ENCODE measurements at places on chromosomes 12 and 14.

- no peak for DNase-seq
Measured at GRCh38 chr12:21552635-21553328, 26.7 kb downstream of the SPX start.

- DNase-seq = no peak
Measured at GRCh38 chr12:131507881-131508280, 203.0 kb upstream of the SFSWAP start.

DNA sequence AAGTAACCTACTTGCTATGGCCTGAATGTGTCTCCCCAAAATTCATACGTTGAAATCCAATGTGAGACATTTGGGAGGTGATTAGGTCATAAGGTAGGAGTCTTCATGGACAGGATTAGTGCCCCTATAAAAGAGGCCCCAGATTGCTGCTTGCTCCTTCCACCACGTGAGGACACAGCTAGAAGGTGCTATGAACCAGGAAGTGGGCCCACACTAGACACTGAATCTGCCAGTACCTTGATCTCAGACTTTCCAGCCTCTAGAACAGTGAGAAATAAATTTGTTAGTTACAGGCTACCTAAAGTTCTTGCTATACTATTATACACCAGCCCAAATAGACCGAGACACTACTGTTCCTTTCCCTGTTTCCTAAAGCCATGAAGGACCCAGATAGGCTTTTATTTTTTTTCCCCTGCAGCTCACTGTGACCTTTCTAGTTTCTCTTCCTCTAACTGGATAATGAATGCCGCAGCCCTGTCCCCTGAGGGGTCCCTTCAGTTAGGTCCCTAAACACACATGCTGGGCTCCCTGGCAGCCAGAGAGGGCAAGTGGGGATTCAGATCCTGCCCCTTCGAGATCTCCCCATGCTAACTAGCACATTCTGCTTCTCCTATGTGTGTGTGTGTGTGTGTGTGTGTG is 19.3 kb downstream of the SLC25A3 start:
- DNase-seq = no peak

DNA sequence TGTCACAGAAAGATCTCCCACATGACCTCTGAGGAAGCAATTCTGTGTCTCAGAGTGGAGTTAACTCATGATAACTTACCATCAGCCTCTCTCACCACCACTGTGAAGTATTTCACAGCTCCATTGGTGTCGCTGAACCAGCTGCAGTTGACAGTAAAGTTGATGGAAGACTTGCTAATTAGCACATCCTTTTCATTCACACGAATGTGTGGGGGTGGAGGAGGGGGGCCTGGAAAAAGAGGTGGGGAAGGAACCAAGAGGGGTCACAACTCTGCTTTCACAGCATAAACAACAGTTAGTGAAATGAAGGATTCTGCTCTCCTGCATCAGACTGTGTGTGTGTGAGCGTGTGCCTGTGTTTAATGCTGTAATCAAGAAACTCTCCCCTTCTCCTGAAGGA is 82.1 kb downstream of the PTPRB start:
- DNase-seq = no peak

DNA sequence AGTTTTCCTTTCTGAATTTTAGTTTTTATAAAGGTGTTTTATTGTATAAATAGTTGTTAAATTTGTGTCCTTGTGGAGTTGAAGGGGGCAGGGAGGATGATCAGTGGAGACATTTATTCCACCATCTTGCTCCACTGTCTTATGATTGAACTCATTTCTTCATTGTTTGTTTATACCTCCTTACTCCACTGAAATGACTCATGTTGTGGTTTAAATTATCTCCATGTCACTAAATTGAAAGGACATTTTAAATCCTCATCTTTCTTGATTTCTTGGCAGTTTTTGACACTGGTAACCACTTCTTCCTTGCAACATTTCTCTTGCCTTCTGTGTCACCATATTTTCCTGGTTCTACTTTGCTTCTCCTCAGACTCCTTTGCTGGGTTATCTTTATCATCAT is 23.6 kb upstream of the FERMT2 start:
- DNase-seq = no peak

- no peak for DNase-seq
Measured at GRCh38 chr12:49983892-49984291, 11.1 kb downstream of the AQP6 start.

DNA sequence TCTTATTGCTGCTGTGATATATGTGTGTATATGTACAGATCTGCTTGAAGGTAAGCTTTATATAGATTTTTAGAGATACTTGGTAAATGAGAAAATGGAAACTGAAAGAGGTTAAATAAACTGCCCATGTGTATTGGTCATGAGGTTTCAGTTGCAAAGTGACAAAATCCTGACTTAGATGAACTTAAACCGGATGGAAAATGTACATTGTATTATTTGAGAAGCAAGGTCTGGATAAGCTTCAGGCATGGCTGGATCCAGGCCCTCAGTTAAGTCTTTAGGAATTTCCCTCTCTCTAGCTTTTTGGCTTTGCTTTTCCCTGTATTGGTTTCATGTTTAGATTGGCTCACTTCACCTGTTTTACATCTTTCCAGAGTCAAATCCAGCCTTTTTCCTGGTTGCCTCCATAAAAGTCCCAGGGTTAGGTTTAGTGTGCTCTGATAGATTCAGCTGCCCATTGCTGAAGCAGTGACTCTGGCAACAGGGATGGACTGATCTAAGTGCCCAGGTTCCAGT is 21.0 kb upstream of the MAP1LC3B2 start:
- no peak for DNase-seq

DNA sequence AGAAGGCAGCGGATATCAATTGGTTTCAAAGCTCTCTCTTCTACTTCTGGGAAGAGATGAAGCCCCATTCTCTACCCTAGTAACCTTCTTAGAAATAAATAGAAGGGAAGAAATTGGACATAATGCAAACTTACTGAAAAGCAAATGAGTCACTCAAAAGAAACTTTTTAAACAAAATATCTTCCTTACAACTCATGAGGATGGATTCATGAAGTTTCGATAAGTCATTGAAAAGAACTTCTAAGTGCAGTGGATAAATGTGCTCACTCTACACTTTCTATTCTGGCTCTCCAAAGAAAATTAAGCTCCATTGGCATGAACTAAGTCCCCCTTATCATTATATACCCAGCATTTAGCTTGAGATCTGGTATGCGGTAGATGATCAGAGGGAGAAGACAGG is 899.5 kb downstream of the RPS29 start:
- no peak for DNase-seq

DNA sequence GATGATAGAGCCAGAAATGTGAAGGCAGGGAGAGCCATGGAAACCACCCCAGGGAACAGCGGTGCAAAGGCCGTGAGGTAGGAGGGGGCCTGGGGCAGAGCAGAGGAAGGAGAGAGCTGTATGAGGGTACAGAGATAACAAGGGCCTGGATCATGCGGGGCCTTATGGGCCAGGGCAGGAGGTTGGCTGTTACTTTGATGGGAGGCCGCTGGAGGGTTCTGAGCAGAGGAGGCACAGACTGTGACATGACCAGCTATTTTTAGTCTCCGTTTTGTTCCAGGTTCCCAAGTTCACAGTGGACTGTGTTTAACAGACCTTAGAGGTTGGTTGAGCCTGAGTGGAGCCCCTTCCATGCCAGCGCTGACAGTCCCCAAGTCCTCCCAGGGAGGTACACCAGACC is 118.6 kb downstream of the GCH1 start:
- no peak for DNase-seq

- DNase-seq = no peak
Measured at GRCh38 chr12:98156697-98157096, 358.7 kb upstream of the TMPO start.

DNA sequence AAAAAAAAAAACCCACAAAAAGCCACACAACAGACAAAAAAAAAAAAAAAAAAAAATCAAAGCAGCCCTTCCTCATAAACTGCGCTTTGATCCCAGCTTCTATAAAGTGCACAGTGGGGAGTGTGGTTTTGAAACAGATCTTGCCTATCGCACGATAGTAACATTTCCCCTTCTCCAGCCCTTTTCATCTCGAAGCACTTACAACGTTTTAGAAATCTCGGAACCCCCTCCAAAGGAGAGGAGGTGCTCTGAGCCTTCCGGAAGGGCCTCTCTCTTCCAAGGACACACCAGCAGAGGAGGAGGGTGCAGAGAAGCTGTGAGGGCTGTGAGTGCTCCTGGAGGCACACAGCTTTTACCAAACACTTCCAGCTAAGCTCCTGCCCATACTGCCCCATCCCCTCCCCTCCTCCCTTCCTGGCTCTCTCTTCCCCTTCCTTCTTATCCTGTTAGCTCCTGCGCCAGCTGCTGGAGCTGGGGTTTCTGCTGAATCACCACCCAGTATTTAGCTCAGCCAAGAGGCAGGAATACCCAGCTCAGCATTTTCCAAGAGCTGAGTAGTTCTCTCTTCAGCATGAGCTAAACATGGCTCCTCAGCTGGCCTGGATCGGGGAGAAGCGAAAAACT is 28.4 kb downstream of the SLC7A8 start:
- DNase-seq = no peak

- DNase-seq = no peak
Measured at GRCh38 chr14:88895116-88895515, 70.7 kb downstream of the TTC8 start.

GRCh38 chr12:74043343-74043742 is 494.3 kb upstream of the ATXN7L3B start:
- DNase-seq = no peak

- DNase-seq = no peak
Measured at GRCh38 chr12:125492354-125493270, 427.4 kb downstream of the AACS start.

- DNase-seq = no peak
Measured at GRCh38 chr14:85576848-85577542, 47.1 kb downstream of the FLRT2 start.

DNA sequence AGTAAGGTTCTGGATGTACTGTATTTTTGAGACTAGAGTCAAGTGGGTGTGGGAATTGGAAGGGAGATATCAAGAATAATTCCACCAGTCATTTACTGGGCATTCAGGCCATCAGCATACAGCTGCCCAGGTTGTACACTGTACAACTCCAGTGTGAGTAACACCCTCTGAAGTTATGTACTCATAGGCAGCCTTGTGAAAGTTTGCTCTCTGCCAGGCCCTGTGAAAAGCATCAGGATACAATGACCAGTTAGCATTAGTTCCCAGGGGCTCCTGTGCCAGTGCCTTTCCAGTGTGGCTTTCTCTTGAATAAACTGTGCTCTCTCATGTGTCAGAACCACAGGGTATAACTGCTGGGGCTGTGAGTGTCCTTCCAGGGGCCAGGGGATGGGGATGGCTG is 89.7 kb downstream of the LGMN start:
- DNase-seq = no peak

- no peak for DNase-seq
Measured at GRCh38 chr14:45222485-45223262, 30.3 kb downstream of the MIS18BP1 start.

- no peak for DNase-seq
Measured at GRCh38 chr14:53016491-53016890, 65.6 kb upstream of the FERMT2 start.

- no peak for DNase-seq
Measured at GRCh38 chr12:66599816-66600215, 79.1 kb downstream of the GRIP1 start.

GRCh38 chr14:37428954-37429353 is 166.1 kb downstream of the FOXA1 start:
- DNase-seq = no peak

DNA sequence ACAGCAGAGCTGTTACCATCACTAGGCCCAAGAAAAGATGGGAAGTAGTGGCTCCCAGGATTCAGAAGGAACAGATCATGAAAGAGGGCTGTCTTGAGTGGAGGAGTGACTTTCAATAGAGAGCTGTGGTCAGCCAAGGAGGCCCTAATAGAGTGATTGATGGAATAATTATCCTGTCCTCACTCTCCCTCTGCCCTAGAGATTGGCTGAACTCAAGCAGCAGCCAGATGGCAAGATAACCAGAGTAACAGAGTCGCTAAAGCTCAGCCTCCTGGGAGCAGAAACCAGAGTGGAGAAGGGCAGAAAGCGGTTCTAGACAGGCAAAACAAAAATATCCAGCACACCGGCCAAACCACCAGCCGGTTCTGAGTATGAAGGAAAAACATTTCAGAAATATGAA is 23.1 kb downstream of the GMFB start:
- no peak for DNase-seq

DNA sequence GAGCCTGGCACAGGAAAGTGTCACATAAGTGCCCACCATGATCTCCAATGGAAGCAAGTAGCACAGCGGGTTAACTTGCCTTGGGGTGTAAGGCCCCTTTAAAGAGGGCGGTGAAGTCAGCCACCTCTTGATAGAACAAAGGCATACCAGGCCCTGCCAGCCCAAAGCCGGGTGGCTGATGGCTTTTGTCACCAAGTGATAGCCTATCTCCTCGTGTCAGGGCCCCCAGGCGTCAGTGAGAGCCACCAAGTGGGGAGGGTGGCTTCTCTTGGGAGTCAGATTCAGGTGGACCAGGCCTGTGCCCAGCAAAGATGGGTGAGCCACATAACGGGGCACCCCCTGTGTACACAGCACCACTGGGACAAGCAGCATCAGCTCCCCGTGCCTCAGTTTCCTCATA is 8.3 kb upstream of the MYL2 start:
- DNase-seq = no peak

DNA sequence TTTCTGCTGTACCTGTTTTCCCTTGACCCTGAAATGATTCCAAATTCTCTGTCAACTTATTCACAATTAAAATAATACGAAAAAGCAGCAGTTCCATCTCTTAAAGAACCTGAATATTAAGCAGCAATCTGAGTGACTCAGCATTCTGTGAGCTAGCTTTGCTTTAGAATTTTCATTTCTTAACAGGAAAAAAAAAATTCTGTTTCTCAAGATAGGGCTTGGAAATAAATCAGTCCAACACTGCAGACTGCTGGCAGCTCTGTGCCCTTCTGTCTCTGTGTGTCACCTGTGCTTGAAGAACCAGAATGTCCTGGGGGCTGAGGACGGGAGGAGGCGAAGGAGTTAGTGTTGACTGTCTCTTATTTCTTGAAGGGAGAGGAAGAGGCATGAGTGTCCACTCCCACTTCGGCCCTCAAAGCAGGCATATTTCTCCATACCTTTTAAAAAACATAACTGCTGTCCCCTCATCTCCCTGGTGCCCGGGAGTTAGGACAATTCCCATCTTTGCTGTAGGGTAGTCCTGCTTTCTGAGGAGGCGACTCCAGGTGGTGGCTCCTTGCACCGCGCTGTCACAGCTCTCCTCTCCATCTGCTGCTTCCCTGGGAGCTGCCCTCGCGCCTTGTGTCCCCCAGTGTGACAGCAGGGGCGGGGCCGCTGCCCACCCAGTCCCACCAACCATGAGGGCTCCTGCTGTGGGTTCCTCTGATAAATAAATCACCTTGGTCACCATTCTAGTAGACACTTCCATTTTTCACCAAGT is 203.1 kb downstream of the CALM1 start:
- no peak for DNase-seq

GRCh38 chr12:129534966-129535750 is 368.7 kb downstream of the TMEM132D start:
- no peak for DNase-seq

- DNase-seq = no peak
Measured at GRCh38 chr14:79294499-79294898, 916.8 kb downstream of the DIO2 start.

- DNase-seq = no peak
Measured at GRCh38 chr12:106062693-106063092, 76.1 kb downstream of the NUAK1 start.
